Epithelial cell of prostate (primary cell): ENCODE measurements at places on chromosomes 16 and 17.

DNA sequence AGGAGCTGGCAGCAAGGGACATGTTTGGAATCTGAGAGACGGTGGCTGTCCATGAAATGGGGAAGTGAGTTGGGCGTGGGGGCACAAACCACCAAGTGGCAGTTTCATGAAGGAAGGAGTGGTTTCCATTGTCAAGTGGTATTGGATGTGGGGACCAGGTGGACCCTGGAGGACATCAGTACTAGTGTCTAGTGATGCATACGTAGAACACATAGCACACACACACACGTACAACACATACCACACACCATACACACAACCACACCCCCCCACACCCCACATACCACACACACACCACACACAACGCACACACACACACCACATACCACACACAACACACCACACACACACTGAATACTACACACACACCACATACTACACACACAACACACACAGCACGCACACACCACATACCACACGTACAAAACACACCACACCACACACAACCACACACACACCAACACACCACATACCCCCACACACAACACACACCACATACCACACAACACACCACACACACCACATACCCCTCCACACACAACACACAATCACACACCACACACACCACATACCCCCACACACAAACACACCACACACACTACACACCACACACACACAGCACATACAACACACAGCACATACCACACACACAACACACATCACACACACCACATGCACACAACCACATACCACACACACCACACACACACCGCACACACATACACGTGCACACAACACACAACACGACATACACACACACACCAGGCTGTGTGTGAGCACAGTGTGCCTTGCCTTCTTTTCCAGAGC lies 41.1 kb upstream of the GSE1 start:
- no peak for DNase-seq

DNA sequence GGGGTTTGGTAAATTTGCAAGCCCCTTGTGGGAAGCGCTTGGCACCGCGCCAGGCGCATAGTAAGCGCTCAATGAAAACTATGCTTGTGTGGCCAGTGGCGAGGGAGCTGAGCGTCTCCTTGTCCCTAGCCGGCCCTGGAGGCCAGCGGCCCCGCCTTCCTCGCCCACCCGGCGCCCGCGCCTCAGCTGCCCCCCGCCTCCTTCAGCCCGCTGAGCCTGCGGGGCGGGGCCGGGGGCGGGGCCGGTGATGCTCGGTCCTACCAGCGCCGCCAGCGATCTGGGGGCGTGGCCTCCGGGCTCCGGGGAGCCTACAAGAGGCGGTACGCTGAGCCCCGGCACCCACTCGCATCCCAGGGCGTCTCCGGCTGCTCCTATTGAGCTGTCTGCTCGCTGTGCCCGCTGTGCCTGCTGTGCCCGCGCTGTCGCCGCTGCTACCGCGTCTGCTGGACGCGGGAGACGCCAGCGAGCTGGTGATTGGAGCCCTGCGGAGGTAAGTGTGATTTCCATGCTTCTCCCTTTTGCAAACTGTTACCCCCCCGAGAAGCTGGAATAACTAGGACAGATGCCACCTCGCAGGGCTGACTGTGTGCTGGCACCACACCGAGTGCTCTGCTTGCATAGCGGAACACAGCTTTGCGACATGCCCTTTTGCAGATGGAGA lies at the start of gene CRISPLD2:
CRISPLD2 (plus strand) TSS at position 342 of the 661 bp plus-strand sequence. CDS start 18,511 bp downstream, outside the sequence.
- peak; percentile 36 for DNase-seq

DNA sequence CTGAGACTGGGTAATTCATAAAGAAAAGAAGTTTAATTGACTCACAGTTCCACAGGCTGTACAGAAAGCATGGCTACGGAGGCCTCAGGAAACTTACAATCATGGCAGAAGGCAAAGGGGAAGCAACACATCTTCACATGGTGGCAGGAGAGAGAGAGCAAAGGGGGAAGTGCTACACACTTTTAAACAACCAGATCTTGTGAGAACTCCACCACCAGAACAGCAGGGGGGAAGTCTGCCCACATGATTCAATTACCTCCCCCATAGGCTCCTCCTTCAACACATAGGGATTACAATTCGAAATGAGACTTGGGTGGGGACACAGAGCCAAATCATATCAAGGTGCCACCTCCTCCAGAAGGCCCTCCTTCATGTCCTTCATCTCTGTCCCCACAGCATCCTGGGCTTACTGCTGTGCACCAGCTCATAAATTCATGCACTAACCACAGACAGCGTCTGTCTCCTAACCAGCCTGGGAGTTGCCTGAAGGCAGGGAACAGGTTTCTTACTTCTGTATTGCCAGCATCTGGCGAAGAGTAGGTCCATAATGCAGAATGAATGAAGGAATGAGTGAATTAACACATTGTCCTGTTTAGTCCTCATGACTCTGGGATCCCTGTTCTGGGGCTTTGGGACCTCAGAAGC lies 74.4 kb downstream of the WSB1 start:
- no peak for DNase-seq

DNA sequence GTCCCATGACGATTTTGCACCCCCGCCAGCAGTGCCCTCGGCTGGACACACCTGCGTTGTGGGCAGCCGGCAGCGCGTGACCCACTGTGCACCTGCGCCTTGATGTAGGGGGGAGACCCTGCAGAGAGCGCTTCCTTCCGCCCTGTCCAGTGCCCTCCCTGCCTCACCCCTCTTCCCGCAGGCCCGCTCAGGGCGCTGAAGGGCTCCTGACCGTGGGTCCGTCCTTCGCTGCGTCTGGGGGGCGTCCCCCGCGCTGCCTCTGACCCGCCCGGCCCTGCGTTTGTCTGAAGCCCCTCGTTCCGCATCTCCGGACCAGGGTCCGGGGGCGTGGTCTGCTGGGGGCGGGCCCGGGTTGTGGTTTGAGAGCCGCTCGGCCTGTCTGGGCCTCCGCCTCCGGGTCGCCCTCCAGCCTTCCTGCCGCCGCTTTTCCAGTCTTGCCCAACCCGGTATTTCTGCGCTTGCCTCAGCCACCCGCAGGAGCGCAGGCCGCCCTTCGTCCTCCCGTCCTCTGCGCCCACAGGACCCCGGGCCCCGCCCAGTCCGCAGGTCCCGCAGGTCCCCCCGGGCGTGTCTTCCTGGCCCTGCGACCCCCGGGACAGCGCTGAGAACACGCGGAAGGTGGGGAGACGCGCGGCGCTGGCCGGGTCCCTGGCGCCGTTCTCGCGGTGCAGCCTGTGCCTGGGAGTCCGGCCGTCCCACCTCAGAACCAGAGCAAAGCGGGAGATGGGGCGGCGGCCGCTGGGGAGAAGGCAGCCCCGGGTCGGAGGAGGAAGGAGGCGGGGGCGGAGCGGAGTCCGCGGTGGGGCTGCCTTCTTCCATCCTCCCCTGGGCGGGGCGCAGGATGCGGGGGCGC lies 4.0 kb upstream of the IL17C start:
- no peak for DNase-seq

DNA sequence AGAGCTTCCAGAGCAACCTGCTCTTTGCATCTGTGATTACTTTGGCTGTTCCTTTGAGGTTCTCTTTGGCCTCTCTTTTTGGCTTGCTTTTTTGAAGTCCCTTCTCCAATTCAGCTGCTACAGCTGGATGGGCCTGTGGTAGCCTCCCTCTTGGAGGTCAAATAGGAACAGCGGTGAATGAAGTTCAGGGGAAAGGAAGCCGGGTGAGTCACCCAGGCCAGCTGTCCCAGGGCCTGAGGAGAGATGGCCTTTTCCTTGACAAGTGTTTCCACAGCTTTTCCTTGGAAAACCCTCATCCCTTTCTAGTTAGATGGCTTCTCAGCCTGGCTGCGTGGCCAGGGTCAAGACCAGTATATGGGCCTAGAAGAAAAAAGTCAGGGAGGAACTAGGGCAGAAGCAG lies 103.1 kb downstream of the STX8 start:
- DNase-seq = no peak

DNA sequence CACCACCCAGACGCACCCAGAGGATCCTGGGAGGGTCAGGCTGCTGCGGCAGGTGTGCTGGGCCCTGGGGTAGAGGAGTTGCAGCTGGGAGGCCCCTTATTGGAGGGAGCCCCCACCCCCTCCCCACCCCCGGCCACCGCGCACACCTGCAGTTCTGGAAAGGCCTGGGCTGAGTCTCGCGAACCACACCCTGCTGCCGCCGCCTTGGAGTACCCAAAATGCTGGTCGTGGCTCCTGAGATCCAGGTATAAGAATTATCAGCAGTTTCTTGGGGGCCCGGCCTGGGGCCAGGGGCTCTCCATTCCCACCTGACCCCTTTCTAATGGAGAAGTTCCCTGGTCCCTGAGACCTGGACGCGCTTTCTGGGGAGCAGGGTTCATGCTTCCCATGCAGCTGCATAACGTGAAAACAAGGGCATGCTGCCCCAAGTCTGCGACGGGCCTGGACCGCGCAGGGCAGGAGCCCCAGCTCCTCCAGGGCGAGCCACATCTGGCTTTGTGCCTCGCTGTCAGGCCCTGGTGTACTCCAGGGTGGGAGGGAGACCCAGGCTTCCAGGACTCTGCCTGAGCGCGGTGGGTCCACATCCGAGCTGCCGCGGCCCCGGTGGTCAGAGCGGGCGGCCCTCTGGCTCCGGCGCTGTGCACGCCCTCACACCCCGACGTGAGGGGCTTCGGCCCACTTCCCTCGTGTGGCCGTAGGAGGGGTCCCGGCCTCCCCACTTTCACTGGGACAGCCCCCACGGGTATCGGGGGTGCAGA lies 7.3 kb upstream of the SNAI3 start:
- no peak for DNase-seq

DNA sequence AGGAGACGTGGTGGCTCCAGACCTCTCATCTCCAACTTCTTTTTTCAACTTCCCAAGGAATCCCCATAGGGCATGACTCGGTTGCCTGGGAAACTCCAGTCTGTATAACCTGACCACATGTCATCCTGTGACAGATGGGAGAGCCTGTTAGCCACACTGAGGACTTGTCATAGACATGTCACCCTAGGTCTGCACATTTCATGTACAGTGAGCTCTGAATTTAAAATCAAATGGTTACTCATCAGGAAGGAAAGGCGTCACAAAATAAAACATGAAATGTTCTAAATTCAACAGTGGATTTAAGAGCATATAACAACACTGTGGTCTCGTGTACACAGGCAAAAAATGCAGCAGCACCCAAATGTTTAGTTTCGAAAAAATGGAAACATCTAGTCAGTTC lies 22.2 kb upstream of the ADAMTS18 start:
- no peak for DNase-seq

DNA sequence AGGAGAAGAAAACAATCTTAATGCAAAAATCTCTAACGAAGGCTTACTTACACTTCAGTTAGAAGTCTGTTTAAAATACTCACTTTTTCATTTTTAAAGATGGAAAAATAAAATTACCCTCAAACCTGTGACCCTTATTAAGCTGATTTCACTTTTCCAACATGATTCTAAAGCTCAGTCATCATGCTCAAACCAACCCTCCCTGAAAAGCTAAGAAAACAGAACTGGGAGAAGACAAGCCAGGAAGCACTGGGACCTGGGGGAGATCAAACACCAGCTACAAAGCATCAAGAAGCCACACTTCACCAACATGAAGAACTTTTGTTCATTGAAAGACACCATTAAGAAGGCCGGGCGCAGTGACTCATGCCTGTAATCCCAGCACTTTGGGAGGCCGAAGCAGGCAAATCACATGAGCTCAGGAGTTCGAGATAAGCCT lies 88.8 kb downstream of the LITAF start:
- DNase-seq = no peak

GRCh38 chr16:20398603-20399002 lies 5.9 kb downstream of the PDILT start:
- DNase-seq = no peak
